ENCODE measurements at places on chromosomes 2 and 18. TPM values are rescaled to one million over a fixed set of nuclear protein-coding genes. Genes with fewer than 3 reads are reported as not detected.

- no peak for DNase-seq
Observed at GRCh38 chr2:18791172-18791797, 201.9 kb upstream of the NT5C1B start.

- no peak for DNase-seq
Observed at GRCh38 chr2:82656420-82656819, 1802.7 kb downstream of the SUCLG1 start.

The ZAP70 gene
- 431 TPM for total RNA-seq

The CNTNAP5 gene
- not detected for total RNA-seq

The IL1B gene
- total RNA-seq, result 1.3 TPM

The PARD3B gene
- total RNA-seq, result 0.10 TPM

The HOXD4 gene
- total RNA-seq, result not detected

The OXER1 gene
- total RNA-seq, result not detected

- no peak for DNase-seq
Observed at GRCh38 chr18:61743775-61744531, 148.9 kb downstream of the RNF152 start.

DNA sequence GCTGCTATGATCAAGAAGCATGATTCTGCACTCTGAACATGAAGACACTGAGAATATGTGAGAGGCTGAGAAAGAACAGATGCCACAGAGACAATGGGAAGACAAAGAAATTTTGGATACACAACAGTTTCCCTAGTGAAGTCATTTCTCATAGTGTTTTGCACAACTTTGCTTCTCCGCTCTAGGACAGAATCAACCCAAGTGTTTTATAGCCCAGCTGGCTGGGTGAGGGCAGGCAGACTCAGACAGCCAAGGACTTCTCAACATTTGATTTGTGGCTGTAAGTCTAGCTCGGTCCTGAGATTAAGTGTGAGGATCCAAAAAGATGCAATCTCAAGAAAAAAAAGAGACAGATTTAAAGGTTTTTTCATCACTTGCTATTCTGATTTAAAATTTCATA is 536.5 kb upstream of the CRIM1 start:
- no peak for DNase-seq

The MYOM1 gene
- total RNA-seq, result 1.4 TPM

DNA sequence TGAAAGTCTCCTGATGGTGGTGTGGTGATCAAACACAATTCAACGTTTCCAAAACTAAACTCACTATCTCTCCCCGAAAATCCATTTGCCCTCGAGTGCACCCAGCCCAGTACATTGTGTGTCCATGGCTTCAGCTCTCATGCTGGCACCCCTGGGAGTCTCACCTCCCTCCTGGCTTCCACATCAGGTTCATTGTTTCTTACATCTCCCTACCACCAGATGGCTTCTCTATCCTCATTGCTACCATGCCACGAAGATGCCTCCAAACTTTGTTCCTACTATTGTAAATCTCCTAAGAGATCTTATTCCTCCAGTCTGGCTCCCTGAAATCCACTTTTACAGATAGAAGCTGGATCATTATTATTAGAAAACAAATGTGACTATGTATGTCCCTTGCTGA is 197.0 kb downstream of the MYT1L start:
- DNase-seq, result no peak

DNA sequence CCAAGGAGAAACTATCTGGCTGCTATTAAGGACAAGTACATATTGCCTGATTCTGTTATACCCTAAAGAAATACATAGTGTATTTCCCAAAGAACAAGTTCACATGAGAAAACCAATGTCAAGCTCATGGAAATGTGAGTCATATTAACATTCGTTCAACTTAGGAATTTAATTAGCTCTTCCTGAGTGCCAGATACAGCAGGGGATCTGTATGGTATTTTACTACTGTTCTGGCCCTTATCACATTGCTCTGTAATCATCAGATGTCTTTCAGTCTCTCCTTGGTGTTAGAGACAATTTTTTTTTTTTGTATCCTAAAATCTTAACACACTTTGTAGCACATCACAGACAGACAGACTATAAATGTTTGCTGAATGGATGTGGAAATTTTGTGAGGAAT is 395.0 kb upstream of the CRIM1 start:
- DNase-seq, result no peak

DNA sequence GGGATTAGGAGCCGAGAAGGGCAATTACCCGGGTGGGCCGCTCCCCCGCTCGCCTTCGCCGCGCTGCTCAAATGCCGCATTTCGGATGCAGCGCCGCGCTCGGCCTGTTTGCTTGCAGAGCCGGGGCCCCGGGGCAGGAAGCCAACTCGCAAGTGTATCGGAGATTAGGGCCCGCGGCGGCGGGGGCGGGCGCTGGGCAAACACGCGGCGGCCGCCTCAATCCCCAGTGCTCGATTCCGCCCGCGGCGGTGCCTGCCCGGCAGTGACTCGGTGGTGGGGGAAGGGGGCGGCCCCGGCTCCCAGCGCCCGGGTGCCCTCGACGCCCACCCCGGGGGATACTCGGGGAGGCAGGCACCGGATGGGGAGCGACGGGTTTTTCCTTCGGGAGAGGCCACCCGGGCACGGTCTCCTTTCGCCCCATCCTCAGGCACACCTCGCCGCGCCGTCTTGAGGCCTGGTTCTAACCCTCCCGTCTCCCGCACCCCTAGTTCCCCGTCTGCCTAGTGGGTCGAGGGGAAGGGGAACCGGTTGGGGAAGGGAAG is 26.6 kb upstream of the NOTO start:
- DNase-seq, result peak; percentile 78

The FBXO41 gene
- total RNA-seq, result 17.4 TPM

GRCh38 chr2:101644842-101645383 is 52.6 kb upstream of the MAP4K4 start:
- DNase-seq, result no peak

GRCh38 chr2:19319698-19320097 is 38.7 kb downstream of the OSR1 start:
- DNase-seq, result no peak

The TNFAIP6 gene
- total RNA-seq, result not detected

The TACR1 gene
- total RNA-seq, result not detected

DNA sequence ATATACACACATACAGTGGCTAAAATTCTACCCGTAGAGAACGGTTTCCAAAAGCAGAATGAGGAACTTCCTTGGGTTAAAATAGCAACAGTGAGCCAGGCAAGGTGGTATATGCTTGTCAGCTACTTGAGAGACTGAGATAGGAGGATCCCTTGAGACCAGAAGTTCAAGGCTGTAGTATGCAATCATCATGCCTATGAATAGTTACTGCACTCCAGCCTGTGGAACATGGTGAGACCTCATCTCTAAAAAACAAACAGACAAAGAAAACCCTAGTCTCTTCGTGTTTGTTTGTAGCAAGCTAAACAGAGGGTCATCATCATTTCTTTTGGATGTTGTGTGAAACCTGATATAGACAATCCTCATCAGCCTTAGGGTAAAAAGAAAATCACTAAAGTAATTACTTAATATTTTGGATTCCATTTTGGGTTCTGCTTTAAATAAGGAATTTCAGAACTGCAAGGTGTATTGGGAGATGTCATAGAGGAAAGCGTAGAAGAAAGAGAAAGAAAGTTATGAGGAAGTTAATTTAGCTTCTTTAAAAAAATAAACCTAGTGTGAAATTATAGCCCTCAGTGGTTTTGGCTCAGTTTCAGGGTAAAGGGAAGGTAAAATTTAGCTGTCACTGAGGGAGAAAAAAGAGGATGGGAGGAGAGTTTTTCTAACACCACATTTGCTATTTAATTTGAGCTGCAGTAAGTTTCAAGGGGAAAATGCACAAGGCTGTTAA is 46.5 kb downstream of the PLEK start:
- DNase-seq, result no peak

DNA sequence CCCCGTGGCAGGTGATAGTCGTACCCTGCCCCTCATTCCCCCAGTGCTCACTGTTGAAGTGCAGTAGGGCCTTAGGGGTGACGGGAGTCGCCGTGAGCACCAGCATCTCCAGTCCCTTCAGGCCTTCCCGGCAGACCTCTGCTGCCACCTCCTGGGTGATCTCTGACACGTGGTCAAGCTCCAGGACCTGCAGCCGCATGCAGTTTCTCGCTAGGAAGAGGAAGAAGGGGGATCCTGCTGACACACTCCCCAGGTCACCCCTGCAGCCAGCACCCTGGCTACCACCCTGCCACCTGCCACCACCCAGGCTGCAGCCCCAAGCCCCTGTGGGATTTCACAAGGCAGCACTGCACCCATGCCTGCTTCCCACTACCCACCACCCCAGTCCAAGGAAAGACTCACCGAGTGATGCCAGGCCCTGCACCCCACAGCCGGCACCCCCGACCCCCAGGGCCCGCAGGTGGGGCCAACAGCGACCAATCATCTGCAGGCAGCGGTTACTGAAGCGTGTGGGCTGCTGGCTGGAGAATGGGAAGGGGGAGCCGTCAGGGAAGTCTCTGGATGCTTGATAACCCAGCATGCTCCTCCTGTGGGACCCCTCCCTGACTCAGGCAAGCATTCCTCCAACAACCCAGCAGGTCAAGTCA is 23.8 kb downstream of the FBXO41 start:
- DNase-seq, result no peak

DNA sequence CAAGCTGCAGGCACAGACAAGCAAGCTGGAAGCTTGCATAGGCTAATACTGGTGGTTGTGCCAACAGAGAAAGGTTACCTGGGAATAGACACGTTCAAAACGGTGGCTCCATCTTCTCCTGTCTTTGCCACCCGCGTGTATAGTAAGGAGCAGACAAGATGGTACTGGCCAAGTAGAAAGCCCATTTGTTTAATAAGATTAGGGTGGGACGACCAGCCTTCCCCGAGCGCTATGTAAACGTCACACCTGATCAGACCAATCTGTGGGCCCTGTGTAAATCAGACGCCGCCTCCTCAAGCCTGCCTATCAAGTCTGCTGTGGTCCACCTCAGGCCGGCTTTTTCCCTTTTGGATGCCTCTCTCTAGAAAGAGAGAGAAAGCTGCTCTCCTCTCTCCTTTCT is 189.2 kb downstream of the LAMA1 start:
- no peak for DNase-seq

GRCh38 chr18:35049111-35050027 is 8.2 kb downstream of the MAPRE2 start:
- DNase-seq, result no peak

GRCh38 chr2:55966401-55967118 is 43.0 kb upstream of the EFEMP1 start:
- DNase-seq, result no peak

GRCh38 chr2:10169053-10169578 is 46.6 kb downstream of the RRM2 start:
- no peak for DNase-seq

GRCh38 chr2:187876554-187876953 is 322.3 kb upstream of the TFPI start:
- no peak for DNase-seq

The TMEM163 gene
- total RNA-seq, result 0.64 TPM

- DNase-seq, result no peak
Observed at GRCh38 chr2:168528469-168528868, 72.4 kb downstream of the CERS6 start.

DNA sequence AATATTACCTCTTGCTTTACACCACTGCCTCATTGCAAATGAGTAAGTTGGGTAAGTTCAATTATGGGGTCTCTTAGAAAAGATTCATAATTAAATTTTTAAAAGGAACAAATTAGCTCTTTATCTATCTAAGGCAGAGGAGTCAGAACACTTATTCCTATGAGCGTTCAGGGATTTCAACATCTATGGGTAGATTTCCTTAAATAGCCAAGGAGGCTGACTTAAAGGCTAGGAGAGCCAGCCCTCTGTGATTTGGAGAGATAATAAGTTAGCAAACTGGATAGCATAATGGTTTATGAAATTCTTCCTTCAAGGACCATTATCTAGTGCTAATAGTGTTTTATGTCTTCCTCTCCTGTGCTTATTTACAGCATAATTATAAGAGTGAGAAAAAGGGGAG is 387.7 kb downstream of the STK39 start:
- DNase-seq, result no peak

- no peak for DNase-seq
Observed at GRCh38 chr2:67701011-67701410, 303.9 kb downstream of the ETAA1 start.

- no peak for DNase-seq
Observed at GRCh38 chr2:109333414-109334210, 204.6 kb downstream of the SH3RF3 start.

DNA sequence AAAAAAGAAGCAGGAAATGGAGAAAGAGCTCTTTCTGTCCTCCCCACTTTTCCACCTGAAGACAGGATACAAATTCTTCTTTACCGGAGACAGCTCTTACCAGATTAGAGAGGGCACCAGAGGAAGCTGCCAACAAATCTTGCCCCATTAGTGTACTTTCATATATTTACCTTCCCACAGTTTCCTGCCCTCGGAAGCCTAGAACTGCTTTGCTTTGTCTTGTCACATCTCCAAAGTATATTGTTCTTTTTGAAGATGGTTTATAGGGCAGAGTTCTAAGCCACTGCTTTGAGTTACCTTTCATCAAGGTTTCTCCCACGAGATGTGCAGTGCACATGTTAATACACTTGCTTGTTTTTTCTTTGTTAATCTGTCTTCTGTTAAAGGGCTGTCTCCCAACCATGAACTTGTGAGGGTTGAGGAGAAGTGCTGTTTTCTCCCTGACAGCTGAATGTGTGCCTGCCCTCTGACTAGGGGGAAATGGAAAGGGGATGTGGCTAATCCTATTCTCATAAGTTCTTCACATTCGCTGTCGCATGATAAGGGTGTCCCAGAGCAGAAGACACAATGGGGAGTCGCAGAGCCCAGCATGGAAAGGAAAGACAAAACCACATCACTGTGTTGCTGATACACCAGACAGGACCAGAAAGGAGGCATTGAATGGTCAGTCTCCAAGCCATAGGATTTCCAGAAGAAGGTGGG is 24.2 kb downstream of the CENPA start:
- DNase-seq, result no peak

The NEURL3 gene
- not detected for total RNA-seq

- no peak for DNase-seq
Observed at GRCh38 chr2:208999911-209000310, 423.9 kb upstream of the MAP2 start.

GRCh38 chr2:48770181-48770580 is 14.7 kb upstream of the LHCGR start:
- DNase-seq, result no peak

- DNase-seq, result no peak
Observed at GRCh38 chr18:5630057-5630899, 86.5 kb upstream of the EPB41L3 start.

The HRH4 gene
- total RNA-seq, result 0.39 TPM

DNA sequence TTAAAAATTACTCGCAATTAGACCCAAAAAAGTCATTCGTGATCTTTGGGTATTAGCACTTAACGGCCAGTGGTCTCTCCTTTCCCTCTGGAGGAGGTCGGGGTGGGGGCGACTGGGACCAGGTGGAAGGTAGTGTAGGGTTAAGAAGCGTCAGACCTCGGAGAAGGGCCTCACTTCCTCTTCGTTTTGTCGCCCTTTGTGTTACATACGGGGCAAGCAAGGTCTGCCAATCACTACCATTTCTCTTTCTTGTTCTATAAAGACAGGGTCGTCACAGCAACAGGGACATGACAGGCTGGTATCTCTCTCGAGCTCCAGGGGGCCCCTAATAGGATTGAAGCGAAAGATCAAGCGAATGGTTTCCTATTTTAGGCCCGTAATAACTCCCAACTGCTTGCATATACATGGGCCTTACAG is 136.6 kb downstream of the INSIG2 start:
- DNase-seq, result no peak
